Activated gamma-delta T cell treated with anti-CD3 and anti-CD28 coated beads, Interleukin-2, amount 50 U/mL, for 16 hours (primary cell): ENCODE measurements at places on chromosomes 6 and 20.

- DNase-seq = no peak
Measured at GRCh38 chr6:130744576-130745366, 82.4 kb upstream of the SMLR1 start.

- DNase-seq = no peak
Measured at GRCh38 chr6:110282412-110282811, 75.7 kb downstream of the METTL24 start.

- no peak for DNase-seq
Measured at GRCh38 chr20:46549188-46549972, 1.1 kb downstream of the OCSTAMP start.

DNA sequence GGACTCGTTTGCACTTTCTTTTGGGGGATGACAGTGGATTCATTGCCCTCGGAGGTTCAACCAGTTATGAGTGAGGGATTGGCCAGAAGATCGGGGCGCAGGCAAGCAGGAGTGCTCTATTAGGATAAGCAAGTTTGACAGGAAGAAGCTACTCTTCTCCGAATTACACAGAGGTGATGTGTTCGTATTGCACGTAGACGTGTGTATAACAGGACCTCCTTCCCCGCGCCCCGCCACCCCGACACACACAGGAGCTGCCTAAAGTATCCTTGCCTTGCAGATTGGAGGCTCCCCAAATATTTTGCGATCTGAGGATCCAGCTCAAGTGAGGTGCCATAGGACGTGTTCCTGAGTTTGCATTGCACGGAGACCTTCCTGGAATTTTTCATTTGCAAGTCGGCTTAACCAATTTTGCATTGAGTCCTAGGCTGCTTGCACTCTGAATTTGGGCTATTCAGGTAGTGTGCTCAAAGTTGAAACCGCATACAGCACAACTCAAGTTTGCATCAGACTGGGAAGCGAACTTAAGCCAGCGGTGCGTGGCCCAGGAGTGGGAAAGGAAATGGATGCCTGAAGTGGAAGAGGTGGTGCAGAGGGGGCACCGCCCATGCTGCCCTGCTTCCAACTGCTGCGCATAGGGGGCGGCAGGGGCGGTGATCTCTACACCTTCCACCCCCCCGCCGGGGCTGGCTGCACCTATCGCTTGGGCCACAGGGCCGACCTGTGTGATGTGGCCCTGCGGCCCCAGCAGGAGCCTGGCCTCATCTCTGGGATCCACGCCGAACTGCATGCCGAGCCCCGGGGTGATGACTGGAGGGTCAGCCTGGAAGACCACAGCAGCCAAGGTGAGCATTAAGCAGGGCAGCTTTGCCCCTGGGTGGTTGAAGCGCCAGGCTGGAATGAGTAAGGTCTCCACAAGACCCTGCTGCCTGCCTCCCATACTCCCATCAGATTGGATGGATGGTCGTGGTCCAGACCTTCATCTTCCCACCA, 770 bp downstream of the TCF19 start:
- DNase-seq = no peak

DNA sequence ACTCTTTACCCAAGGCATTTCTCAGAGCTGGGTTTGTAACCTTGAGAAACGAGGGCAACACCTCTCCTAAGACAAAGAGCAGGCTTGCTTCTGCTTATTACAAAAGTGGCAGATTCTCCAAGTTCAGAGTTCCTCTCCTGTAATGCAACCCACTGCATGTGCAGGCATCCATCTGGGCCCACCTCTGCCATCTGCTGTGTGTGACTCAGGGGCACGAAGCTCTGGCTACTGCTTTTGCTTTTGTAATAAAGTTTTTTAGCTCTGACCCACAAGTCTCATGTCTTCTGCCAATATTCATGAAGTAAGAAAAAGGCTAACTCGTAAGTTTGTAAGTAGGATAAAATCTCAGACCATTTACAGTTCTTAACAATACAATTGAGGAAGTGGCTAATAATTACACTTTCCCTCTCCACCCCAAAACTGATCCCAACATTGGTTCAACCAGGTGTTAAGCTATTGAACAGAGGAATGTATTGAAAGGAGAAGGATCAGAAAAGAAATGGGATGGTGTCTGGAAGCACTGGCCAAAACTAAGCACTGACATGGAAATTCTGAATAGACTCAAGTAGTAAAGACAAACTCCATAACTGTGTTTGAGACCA, 51.7 kb upstream of the SMLR1 start:
- DNase-seq = no peak

DNA sequence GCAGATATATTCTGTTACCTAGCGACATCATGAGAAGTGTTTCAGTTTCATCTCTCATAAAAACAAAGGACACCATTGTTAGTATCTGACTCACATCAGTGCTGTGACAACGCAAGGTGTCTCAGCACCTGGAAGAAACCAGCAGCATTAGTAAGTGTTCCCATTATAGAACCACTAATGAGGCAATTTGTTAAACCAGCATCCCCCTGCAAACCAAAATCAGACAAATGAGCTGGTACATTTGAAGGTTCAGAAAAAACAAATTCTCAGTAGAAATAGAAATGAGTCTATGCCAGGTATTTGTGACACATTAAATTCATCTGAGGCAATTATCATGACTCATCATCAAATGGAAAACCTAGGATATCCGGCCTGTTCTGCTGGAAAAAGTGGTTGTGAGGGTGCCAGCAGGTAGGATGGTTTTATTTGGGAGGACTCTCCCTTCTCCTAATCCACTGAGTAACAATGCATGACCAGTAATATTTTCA, 151.7 kb downstream of the TMEM200A start:
- DNase-seq = no peak

GRCh38 chr6:144155529-144155928, 5.2 kb downstream of the STX11 start:
- DNase-seq = no peak

GRCh38 chr6:13457577-13457976, 29.8 kb downstream of the GFOD1 start:
- no peak for DNase-seq

GRCh38 chr20:48486065-48486464, 341.7 kb downstream of the PREX1 start:
- DNase-seq = no peak

DNA sequence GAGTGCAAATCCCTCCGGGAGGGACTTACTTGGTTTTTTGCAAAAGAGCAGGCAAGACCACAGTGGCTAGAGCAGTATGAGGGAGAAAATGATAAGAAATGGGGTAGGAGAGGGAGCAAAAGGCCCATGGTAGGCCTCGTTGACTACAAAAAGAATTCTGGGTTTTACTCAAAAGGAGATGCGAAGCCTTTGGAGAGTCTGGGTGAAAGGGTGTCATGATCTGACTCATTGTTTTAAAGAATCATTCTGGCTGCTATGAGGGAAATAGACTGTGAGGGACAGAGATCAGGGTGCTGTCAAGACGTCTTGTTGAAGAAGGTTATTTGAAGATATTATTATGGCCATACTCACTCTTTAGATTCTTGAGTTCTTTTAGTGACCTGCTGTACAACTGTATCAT, 13.0 kb downstream of the TBC1D32 start:
- no peak for DNase-seq

GRCh38 chr6:47357827-47358226, 48.1 kb upstream of the TNFRSF21 start:
- no peak for DNase-seq

DNA sequence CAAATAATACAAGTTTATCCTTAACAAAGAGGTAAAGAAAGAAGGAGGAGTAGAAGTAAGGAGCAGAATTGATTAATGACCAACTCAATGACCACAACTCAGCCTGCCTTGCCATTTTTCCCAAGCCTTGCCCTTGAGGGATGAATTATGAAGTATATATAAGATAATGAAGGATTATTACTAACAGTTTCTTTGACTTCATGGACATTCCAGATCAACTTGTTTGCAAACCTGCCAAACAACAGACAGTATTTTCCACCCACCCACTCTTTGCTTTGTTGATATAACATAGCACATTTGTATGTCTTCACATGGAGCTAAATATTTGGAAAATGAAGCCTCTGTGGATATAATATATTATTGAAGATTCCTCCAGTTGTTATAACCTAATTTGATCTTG, 9.9 kb upstream of the C6orf141 start:
- no peak for DNase-seq

- DNase-seq = no peak
Measured at GRCh38 chr6:165941786-165942185, 225.9 kb downstream of the TBXT start.

GRCh38 chr6:41161851-41162552, 914 bp downstream of the TREM2 start:
- DNase-seq = no peak

DNA sequence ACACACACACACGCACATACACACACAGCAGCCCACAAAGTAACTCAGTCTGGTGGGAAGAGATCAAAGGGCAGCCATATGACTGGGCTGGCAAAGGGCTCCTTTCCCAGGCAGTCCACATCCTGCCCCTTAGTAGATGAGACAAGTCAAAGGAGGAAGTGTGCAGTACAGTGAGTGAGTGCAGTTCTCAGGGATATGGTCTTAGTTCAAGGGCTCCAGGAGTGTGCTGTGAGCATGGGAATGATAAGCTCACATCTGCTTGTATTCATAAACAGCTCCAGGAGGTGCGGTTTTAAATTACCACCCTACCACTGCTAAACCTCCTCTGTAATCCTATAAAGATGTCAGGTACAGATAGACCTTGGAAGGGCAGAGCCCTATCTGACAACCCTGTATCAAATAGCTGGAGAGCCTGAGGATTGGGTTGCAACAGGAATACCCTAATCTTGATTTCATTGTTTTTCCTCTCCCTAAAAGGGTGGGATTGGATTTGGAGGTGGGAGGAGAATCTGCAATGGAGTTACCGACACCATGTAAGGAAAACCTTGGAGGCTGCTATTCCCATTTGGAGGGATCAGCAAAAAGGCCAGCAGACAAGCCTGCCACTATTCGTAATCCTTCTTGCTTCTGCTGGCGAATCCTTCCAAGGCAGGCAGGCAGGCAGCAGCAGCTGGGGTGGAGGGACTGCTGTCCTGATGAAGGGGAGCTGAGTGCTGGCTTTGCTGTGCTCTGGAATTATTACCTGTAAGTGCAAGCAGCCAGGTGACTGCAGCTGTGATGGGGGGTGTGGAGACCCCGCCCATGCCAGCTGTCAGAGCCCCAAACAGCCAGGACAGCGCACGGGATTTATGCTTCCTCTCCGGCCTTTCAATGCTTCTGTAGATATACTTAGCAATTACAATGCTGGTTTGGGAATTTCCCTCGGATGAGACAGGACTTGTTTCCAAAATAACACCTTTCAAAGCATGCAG, 342.7 kb downstream of the PRL start:
- no peak for DNase-seq

- DNase-seq = no peak
Measured at GRCh38 chr20:13638162-13638495, 603 bp downstream of the TASP1 start.

GRCh38 chr6:126063512-126064146, 77.3 kb downstream of the TRMT11 start:
- no peak for DNase-seq

GRCh38 chr20:6057691-6058090, 3.8 kb upstream of the LRRN4 start:
- DNase-seq = no peak

DNA sequence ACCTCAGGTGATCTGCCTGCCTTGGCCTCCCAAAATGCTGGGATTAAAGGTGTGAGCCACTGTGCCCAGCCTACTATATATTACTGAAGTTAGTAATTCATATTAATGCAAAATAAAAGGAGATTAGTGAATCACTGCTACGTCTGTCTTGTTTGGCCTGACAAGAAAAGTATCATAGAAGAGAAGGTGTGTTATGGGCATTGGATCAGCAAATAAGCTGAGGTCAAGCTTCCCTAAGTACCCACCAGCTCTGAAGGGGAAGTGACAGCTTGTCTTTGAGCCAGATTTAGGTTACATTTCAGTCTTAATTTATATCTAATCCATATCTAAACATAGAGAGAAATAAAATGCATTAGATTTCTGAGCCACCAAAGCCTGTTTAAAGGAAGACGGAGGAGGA, 7.1 kb downstream of the SGK1 start:
- no peak for DNase-seq

DNA sequence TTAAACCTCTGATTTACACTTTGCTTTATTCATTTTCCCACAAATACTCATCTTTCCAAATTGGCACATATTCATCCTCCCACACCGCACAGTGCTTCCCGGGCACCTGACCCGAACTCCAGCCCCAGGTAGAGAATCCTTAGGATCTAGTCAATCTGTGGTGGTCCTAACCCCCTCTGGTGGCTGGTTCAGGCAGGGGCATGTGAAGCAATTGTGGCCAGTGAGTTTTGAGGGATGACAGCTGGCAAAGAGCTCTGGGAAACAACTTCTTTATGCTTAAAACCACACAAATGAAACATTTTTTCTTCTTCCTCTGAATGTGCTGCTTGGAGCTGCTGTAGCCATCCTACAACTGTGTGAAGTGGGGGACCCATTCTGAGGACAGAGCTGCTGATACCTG, 54.7 kb downstream of the ELOVL5 start:
- DNase-seq = no peak

GRCh38 chr20:37231947-37232630, 29.5 kb downstream of the GHRH start:
- DNase-seq = no peak

DNA sequence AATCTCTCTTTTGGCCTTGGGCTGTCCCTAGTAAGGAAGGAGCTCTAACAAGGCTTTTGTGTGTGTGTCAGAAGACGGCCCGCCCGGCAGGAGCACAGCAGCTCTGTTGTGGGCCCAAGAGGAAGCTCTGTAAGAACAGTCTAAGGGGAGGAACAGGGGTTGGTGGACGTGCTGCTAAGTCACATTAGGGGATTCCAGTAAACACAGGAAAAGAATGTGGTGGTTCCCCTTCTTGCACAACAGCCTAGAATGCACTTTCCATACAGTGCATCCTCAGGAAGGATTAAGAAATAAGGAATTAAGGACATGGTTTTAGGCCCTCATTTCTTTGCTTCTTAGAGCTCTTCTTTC, 114.5 kb downstream of the RNF144B start:
- no peak for DNase-seq

GRCh38 chr6:26351544-26351953, 13.4 kb upstream of the BTN3A2 start:
- DNase-seq = no peak

DNA sequence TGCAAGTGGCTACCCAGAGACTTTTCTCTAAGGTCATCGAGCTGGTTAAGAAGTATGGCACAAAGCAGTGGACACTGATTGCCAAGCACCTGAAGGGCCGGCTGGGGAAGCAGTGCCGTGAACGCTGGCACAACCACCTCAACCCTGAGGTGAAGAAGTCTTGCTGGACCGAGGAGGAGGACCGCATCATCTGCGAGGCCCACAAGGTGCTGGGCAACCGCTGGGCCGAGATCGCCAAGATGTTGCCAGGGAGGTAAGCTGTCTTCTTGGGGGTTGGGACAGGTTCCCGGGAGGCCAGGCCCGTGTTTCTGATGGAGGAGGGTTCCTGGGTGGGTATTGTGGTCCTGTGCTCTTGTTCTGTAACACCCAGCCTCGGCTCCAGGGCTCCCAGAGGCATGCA, 19.9 kb downstream of the MYBL2 start:
- DNase-seq = no peak

DNA sequence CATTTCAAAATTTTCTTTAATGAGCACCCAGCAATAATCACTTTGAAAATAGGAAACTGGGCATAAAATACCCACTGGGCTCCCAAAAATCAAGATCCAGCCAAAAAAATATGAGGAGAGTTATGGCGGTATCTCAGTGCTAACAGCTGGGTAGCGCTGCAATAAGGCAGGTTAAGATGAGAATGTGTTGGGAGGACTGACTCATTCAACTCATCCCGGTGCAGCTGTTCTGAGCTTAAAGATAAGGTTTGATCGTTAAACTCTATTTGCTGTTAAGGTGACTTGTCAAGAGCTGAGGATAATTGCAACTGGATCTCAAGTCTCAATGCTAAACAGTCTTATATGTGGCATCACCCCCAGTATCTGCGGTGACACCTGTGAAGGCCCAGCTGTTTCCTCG, 507.7 kb downstream of the EPM2A start:
- no peak for DNase-seq
